ENCODE measurements at places on chromosomes 6 and 20.

GRCh38 chr20:31823360-31824124 lies 4.4 kb downstream of the MYLK2 start:
- DNase-seq = no peak

DNA sequence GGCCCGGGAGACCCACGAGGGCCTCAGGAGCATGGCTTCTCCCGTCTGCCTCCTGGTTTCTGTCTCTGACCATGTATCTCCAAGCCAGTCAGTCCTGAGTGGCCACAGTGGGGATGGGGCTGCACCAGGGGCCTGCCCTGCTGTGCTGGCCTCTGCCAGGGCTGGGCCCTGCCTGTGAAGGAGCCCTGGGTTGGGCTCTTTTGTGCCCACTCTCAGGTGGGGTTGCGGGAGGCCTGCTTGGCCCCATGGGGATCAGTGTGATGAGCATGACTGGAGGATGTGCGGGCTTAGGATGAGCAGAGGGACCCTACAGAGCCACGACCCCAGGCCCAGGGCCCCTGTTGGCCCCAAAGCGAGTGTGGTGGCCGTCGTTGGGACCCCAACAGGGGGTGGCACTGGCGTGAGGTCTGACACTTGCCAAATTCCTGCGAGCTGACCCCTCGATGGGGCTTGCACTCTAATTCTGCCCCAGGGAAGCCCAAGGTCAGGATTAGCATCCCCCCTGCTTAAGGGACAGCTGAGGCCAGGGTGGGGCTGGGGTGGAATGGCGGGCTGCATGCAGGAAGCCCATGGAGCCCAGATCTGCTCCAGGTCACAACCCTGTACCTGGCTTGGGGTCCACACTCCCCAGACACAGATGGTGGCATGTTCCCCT lies 90.0 kb upstream of the BHLHE23 start:
- DNase-seq = no peak

DNA sequence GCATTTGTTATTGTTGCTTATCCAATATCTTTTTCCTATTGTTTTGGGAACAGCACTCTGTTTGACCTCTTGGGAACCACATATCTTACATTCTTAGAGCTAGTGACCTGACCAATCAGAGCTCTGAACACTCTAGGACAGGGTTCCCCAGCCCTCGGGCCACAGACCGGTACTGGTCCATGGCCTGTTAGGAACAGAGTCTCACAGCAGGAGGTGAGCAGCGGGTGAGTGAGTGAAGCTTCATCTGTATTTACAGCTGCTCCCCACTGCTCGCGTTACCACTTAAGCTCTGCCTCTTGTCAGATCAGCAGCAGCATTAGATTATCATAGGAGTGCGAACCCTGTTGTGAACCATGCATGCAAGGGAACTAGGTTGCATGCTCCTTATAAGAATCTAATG lies 226.0 kb upstream of the TSHZ2 start:
- no peak for DNase-seq

DNA sequence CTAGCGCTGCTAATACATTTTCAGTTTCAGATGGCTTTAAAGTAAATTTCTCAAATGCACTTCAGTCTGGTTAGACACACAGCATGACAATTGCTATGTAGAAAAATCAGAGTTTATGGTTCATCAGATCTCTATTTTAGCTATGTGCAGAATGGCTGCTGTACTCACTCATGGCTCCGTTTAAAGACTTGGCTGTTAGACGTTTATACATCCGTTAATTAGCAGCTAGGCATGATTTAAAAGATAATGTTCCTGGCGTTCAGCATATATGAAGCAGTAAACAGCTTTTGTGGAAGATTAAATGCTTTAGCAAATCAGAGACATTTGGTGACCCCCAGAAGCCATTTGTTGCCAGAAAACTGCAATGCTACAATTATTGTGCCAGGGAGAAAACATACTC lies 350.0 kb upstream of the MANEA start:
- DNase-seq = no peak

DNA sequence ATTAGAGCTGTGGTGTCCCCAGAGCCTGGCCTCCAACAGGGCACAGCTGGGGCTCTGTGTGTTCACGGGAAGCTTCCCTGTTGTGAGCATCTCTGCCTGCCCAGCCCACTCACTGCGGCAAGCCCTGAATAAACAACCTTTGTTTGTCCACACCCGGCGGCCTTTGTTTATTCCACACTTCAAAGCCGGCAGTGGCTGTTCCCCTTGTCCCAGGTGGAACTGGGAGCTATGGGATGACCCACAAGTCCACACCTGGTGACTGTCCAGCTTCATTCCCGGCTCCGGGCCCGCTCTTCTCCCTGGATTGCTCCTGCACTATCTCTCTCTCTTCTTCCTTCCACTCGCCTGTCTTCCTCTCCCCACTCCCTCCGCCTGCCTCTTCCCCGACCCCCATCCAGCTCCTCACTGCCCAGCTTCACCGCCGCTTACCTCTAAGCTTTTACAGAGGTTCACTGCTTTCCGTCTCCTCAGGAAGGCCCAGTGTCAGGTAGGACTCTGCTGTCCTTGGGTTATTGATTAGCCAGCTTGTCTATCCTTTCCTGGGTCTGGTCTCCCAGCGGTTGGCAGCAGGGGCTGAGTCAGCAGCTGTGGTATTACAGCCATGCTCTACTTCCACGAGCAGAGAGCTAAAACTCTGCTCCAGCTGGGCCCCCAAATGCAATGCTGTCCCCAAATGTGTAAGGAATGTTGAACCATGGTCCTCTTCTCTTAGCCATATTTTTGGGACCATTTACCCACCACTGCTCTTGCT lies 17.8 kb downstream of the DACT2 start:
- DNase-seq = no peak

All from activated CD4-positive, alpha-beta T cell treated with anti-CD3 and anti-CD28 coated beads for 48 hours (primary cell).